ENCODE measurements at places on chromosomes 3 and 15. TPM values are rescaled to one million over a fixed set of nuclear protein-coding genes. Genes with fewer than 3 reads are reported as not detected.

DNA sequence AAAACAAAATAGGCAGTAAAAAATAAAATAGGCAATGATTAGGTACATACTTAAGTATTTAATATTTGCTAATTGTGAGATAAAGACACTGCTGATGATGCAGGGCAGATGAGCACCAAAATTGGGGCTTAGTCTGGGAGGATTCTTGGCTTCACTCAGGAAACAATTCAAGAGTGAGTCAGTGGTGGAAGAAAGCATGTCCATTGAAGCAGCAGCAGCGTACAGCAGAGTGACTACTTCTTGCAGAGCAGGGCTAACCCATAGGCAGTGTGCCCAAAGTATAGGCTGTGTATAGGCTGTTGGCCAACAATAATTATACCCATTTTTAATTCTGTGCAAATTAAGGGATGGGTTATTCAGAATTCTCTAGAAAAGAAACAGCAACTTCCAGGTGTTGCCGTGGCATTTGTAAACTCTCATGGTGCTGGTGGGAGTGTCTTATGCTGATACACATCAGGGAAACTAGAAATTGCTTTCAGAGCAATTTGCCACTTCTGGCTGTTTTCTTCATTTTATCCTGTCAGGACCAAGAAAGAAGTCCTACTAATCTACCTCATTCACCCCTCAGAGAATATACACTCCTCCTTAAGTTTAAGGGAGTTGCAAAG, 317.3 kb upstream of the NAALADL2 start:
- DNase-seq: no peak

DNA sequence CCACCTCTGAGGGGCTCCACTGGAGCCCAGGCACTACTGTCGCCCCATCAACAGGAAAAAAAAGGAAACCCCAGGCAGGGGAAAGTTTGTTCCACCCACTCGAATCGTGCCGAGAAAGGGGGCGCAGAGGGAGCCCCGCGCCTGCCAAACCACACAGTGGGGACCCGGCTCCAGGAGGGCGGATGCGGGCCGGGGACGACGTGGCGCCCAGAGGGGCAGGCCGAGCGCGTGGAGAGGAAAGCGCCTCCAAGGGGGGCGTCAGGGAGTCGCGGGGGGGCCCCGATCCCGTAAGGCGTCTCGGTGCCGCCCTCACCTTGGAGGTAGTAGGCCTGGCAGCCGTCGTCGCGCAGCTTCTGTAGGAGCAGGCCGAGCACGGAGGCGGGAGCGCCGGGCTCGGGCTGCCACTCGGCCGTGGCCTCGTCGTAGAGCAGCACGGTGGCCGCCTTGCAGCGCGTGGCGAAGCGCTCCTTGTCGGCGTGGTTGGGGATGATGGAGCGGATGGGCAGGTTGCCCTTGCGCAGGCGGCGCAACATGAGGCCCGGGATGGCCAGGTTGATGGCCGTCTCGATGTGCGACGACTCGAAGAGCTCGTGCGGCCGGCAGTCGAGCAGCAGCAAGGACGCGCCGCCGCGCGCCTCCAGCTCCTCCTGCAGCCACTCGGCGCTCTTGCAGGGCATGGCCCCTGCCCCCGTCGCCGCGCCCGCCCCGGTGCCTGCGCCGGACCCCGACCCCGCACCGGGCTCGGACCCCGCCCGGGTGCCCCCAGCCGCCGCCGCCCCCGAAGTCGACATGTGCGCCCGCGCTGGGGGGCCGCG, 627 bp downstream of the DUSP7 start:
- no peak for DNase-seq

GRCh38 chr3:143586576-143586975, 261.7 kb downstream of the SLC9A9 start:
- no peak for DNase-seq

DNA sequence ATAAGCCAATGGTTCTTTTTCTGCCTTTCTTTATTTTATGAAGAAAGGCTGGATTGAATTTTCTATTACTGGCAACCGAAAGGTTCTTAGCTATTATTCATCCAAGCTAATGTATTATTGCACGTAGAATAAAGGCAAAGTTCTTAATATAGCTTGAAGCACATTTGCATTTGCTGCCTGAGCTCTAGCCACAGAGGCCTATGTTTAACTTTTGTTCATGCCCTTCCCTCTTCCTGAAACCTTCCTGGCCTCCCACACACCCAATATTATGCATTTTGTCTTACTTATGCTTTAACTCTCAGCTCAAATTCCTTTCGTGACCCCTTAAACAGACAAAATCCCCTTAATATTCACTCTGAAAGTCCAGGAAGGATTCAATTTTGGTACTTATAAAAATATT, 71.0 kb upstream of the ZNF280D start:
- DNase-seq: no peak

DNA sequence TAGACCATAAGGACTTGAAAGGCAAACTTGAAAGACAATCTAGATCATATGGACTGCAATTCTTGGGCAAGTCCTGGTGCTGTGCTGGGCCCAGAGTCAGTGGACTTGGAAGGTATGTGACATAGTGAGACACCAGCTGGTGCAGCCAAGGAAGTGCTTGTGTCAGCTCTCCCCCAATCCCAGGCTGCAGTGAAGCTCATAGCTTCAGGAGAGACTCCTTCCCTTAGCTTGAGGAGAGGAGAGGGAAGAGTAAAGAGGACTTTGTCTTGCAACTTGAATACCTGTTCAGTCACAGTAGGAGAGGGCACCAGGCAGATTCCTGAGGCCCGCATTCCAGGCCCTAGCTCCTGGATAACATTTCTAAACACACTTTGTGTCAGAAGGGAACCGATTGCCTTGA, 127.4 kb upstream of the ZPLD1 start:
- DNase-seq: no peak

DNA sequence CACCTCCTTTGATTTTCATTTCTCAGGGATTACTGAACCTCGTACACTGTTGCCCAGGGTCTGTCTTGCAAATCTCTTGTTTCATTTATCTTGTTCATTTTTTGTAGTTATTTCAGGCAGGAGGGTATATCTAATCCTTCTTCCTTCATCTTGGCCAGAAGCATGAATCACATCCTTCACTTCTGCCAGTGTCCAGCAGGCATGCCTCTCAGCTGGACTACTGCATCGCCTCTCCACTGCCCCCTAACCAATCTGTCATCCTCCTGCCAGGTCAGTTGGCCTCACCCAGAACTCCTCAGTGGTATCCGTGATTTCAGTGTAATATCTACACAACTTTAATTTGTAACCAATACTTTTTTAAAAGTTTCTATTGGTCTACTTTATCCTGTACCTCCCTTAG, 297.9 kb downstream of the GABRG3 start:
- DNase-seq: no peak

GRCh38 chr3:59121346-59122144, 71.7 kb upstream of the CFAP20DC start:
- DNase-seq: no peak

GRCh38 chr3:106809623-106810299, 567.5 kb upstream of the CCDC54 start:
- DNase-seq: no peak

DNA sequence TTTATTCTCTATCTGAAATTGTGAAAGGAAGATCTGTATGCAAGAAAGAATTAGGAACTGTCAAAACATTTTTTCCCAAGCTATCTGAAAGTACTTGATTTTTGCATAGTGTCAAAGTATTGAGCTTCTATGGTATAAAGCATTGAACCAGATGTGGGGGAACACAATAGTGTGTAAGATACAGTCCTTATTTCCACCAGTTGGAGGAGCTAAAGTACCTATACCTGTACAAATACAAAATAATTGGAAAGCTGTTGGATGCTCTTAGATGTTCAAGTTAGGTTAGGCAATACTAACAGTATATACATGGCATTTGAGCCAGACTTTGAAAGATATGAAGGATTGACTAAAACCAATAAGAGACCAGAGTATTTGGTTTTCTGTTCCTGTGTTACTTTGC, 148.4 kb downstream of the B3GALNT1 start:
- no peak for DNase-seq

DNA sequence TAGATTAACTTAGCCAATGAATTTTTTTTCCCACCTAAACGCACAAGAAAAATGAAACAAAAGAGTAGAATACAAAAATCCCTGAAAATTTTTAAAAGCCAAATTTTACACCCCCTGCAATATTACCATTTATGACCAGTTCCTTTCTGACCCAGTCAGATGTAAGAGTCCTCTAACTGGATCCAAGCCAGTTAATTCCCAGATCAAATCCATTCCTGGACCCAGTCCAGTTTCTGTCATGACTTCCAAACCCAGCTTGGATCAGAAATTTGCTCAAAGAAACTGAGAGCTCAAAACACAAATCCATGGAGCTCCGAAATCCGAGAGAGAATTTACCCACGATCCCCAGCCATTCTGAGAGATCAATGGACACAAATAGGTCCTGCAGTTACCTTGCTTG, 17.0 kb upstream of the ALDH1L1 start:
- DNase-seq: no peak

DNA sequence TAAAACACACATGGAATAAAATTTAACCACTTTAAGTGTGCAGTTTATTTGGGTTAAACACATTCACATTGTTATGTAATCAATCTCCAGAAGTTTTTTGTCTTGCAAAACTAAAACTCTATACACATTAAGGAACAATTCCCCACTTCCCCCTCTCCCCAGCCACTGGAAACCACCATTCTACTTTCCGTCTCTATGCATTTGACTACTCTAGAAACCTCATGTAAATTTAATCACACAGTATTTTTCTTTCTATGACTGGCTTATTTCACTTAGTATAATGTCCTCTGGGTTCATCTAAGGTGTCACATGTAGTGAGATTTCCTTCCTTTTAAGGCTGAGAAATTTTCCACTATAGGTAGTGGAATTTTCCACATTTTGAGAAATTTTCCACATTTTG, 568.7 kb upstream of the UBE2E2 start:
- no peak for DNase-seq

GRCh38 chr15:26294059-26294689, 431.0 kb upstream of the ATP10A start:
- DNase-seq: no peak

DNA sequence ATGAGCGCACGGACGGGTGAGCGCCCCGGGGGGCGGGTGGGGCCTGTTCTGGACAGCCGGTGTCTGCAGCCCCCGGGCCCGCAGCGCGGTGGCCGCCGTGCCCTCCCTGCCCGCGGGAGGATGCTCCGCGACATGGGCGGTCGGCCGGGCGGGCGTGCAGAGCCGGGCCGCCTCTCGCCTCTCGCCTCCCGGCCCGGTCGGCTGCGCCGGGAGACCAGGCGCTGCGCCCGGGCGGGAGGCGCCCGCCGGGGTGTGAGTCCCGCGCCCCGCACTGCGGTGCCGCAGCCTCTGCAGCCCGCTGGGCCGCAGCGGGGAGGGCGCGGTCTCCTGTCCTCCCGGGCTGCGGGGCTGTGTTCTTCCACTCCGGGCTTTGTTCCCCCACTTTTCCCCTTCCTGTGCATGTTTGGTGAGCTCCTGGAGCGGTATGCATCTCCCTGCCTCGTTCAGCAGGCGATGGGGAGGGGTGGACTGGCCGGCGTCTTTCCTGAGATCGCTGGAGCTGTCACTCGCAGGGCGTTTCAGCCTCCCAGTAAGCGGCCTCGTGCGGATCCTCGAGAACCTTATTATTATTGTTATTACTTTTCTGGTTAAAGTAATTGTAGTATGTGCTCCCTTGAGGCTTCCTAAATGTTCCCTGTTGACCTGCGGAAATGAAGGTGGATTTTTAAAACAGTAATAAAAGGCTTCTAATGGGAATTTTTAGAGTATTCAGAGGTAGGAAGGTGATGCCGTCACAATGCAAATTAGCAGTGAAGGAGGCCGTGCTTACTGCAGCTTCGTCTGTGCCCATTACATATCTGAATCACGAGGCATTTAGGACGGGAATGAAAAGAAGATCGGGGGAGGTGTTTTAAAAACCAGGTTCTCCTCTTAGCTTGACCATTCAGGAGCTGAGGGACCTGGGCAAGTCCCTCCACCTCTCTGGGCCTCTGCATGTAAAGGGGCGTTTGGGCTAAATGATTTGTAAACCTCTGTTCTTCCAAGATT, 593 bp downstream of the TMOD2 start:
- DNase-seq: no peak

DNA sequence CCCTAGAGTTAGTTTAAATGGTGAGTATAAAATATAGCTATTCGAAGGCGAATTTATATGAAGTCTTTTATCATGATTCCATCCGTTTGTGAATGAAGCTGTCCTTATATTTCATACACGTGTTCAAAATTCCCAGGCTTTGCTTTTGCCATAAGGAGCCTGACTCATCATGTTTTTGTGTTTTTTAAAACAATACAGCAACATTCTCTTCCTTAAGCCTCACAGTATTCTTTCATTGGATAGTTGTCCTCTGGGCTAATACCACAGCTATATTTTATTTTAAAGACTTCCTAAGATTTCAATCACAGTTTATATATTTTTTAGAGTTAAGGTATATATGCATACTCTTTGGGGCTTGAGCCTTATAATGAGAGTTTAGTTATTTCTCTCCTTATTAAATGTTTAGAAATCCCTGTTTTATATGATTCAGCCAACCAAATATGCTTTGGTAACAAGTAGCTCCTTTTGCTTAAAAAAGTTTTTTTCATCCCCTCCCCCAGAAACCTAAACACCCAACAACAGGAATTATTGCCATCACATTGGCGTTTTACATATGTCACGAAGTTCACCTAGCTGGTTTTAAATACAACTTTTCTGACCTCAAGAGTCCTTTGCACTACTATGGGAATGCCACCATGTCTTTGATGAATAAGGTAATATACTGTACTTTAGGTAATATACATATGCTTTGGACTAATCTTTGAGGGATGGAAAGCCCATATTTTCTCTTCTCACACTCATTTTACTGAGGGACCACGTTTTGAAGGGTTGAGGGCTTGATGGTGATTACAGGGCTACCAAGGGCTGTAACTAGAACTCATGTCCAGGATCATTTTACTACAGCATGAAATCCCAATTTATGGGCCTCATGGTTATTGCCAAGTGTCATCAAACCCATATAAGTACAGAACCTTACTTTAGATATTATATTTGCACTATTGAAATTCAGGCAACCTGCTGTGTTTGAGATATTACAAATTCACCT, 28.5 kb downstream of the ST3GAL6 start:
- DNase-seq: no peak

The MCCC1 gene
- 42.9 TPM for total RNA-seq

The FETUB gene
- not detected for total RNA-seq

All from urinary bladder (tissue), 4 donors.